ENCODE measurements at places on chromosomes 11 and 22.

DNA sequence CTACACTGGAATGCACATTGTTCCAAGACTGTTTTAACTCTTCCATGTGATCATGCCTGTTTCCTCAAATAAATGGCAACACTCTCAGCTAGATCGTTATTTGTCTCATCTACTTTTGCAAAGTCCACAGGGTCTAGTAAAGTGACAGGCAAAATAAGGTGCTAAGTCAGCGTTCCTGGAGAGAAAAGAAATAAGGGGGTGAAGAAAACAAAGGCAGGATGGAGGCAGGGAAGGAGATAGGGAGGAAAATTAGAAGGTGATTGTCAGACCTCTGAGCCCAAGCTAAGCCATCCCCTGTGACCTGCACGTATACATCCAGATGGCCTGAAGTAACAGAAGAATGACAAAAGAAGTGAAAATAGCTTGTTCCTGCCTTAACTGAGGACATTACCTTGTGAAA lies 132.1 kb downstream of the RAB38 start:
- DNase-seq: no peak

- peak; percentile 76 for DNase-seq
Measured at GRCh38 chr11:47616726-47617416, 22.7 kb upstream of the C1QTNF4 start.

DNA sequence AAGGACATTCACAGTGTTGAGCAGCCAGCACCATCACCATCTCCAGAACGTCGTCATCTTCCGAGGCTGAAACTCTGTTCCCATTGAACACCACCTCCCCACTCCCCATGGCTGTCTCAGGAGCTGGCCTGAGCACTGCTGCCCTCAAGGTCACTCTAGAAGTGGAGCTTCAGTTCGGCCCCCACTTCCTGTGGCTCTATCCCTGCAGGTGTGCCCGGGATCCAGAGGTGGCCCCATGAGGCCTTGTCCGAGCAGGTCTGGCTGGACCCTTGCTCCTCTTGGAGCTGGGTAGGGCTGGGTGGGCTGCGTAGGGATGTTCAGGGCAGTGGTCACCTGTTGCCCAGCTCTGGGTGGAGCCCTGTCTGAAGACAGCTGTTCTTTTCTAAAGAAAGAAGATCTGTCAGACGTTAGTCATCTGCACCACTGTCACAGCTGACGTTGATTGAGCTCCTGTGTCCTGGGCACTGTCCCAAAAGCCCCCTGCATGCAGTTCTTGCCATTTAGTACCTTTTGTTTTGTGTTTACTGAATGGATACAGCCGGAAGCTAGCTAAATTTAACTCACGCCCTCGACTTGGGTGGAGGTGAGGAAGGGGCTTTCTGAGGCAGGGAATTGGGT lies 75.5 kb upstream of the CLDN5 start:
- DNase-seq: peak; percentile 14

DNA sequence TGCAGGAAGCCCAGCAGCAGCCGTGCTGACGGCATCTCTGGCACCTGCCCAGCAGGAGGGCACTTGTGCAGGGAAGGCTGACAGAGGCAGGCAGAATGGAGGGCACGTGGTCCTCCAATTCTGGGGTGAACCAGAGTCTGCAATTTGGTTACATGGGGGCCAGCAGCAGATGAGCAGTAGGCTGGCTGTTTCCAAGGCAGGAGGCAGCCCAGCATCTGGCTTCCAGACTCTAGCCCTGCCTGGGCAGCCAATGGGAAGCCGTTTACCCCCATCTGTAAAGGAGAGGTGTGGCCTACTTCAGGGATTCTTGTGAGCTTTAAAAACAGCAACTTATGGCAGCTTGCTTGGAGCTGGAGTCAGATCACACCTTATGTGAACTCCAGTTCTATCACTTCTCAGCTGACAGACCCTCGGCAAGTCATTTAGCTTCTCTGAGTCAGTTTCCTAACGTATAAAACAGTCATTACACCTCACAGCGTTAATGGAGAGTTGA lies 27.9 kb upstream of the RASL10A start:
- no peak for DNase-seq

DNA sequence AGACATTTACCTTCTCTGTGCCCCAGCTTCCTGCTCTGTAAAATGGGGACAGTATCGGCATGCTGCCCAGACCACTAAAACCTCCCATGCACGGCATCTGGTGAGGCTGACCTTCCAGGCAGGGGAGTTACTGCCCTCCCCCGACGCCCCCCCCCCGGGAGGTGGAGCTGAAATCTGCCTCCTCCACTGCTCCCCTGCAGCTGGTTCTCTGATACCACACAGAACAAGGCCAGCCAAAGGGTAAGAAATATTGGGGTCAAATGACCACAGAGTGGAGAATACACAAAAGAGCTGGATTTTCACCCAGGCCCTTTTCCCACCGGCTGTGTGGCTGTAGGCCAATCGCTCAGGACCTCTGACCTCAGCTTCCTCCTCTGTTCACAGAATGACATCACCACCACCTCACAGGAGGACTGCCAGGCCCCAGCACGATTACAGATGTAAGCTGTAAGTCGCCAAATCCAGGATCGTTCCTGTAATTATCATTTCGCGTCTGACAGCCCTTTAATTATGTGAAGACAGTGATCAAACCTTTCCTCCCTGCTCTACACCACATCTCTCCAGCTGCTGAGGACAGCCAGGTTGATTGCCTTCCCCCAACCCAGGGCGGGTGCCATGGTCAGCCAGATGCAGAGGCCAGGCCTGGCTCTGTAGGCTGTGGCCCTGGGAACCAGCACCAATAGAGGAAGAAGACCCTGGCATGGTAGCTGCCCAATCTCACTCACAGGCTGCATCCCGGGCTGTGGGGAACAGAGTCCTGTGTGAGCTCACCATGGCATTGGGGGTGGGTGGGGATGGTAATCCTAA lies 35.7 kb upstream of the KLHL35 start:
- peak; percentile 45 for DNase-seq

DNA sequence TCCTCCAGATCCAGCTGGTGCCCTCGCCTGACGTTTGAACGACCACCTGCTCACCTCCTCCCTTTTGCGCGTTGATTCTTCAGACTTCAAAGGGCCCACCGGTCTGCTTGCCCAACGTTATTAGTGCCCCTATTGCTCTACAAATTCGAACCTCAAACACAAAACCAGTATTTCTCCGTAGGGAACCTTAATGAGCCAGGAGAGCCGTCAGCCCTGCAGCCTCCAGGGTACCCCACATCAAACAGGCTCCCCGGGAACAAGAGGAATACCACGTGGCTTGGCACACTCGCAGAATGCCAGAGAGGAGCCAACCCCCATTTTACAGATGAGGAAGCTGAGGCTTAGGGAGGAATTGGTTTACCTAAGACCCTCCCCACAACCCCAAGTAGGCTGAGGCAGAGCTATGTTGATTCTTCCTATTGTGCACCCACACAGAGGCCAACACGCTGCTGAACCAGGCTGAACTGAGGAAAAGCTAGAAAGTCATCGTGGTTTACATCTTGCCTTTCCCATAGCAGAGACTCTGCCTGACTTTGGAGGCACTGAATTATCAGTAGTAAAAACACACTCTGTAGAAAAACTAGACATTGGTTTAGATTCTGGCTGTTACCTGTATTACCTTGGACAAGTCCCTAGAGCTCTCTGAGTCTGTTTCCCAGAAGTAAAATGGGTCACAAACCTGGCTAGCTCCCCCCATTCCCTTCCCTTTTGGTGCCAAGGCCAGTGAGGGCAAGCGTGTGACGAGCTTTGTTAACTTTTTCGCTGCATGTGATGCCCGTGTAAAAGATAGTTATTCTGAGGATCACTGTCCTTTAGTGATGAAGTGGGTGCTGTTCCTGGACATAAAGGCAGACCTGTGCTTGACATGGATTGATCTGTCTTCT lies 764 bp downstream of the TKFC start:
- DNase-seq: no peak

DNA sequence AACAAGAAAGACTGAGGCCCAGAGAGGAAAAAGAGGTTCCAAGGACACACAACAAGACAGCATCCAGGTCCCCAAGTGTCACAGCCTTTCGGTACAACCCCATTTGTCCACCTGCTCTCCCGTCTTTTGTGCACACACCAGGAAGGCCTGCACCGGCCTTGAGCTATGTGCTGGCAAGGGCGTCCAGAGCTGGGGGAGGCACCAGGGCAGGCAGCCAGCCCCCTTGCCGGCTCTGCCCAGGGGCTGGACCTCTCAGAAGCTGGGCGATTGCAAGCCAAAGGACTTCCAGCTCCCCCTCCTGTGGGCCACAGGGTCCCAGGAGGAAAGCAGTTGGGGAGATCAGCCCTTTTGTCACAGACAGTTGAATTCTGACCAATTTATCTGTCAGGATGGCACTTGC lies 210.5 kb downstream of the MN1 start:
- DNase-seq: no peak

DNA sequence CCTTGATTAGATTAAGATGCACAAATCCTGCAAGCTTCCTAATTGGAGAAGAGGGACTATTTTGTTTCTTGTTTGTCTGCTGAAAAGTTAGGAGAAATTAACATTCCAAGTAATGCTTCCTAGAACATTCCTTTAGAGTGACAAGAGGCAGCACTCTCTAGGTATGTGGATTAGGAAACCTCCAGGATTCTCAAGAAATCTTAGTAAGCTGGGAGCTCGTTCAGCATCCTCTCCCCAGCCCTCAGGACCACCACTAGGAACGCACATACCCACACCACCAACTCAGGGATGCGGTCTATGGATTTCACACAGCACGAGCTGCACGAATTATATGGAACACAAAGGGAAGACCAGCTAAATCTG lies 52.9 kb downstream of the NCAPD3 start:
- no peak for DNase-seq

DNA sequence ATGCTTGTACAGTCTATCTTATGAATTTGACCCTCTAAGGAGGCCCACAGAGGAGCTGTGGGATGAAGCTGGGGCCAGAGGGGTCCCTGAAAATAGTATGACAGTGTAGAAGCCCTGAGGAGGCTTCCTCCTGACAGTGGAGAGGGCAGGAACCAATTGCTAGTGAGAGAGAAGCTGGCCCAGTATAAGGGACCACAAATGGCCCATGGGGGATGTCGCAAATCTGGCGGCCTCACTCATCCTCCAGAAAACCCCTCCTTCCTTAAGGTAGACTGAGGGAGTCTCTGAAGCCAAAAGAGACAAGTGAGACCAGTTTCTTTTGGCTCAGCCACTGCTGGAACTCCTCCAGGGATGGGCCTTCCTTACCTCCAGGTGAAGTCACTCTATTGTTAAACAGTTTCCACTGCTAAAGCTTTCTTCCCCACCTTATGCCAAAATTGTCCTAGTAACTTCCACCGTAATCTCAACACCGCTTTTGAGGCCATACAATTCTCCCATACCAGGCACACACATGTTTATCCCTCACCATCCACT lies 17.8 kb upstream of the CASTOR1 start:
- no peak for DNase-seq

DNA sequence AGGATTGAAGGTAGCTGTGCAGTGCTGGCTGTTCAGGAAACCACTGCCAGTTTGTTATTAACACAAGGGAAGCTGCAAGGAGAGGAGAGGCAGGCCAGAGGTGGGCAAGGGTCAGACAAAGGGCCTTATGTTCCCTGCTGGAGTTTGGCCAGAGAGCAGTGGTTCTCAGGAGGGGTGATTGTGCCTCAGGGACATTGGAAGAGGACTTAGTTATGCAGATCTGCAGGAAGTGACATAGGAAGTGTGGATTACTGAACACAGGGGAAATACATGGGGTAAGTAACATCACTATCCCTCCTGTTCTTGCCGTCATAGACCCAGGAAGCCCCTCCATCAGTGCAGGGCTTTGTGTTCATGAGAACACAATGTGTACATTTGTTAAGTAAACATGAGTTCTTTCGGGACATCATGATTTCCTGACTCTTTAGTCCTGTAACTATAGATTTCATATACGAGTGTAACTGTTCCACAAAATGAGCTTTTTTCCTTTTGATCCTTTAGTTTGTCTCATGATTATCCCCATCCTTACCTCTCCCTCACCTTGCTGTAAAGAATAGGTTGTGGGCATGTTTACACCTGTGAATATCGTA lies 5.9 kb downstream of the SRRD start:
- no peak for DNase-seq

GRCh38 chr11:56706486-56706885 lies 7.6 kb downstream of the OR9G1 start:
- DNase-seq: no peak

DNA sequence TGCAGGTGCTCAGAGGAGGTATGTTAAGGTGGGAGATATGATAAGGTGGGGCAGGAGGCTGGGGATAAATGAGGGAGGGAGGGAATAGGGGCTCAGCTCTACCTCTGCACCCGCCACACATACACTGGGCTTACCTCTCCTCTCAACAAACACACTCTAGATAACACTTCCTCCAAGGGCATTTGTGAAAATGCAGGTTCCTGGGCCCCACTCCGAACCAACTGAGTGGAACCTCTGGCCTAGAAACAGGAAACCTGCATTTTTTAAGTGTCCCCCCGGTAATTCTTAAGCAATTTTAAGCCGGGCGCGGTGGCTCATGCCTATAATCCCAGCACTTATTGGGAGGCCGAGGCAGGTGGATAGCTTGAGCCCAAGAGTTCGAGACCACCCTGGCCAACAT lies 46.5 kb upstream of the CD5 start:
- DNase-seq: no peak

GRCh38 chr11:68840661-68841653 lies 759 bp downstream of the CPT1A start:
- DNase-seq: no peak

DNA sequence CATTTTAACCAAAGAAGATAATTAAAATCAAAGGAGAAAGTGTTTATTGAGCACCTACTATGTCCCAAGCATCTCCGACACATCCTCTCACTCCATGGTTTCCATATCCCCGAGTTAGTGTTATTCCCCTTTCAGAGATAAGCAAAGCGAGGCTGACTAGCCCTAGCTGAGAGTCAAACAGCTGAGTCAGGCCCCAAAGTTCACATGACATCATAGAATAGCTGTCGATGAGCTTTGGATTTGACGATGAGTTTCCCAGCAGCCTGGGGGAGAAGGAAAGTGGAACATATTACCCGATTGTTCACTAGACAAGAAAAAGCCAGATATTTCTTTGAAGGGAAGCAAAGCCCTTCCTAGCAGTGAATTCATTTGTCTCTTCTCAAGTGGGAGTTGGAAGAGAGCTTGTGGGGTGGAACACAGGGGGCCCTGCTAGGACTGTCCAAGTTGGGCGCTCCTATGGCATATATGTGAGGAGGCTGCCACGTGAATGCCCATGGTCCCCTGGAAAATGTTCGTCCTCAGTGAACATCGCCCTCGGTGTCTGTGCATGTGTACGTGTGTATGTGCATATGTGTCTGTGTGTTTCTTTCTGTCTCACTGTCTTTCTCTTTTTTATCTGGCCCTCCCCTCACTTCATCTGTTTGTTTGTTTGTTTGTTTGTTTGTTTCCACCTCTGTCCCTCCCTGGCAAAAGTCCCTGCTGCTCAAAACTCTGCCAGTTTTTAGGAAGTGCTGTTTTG lies 493 bp upstream of the CYTH4 start:
- DNase-seq: no peak

DNA sequence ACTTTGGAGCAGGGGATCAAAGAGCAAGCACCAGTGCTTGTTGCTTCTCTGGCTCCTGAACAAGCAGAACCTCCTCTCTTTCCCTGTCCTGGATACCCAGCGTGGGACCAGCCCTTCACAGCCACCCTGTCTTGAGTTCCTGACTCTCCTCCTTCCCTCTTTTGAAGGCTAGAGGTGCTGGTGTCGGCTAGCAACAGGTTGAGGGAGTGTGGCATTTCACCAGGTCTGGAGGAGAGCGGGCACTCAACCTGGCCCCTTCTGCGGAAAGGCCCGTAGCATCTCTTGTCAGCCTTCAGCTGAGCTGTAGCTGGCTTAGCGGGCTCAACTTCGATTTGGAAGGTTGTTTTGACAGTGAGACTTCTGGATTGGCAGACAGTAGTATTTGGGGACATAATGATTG lies 26.6 kb downstream of the RCOR2 start:
- DNase-seq: no peak

- DNase-seq: no peak
Measured at GRCh38 chr22:46583571-46583970, 36.6 kb upstream of the GRAMD4 start.

- DNase-seq: no peak
Measured at GRCh38 chr22:47267513-47268282, 505.2 kb downstream of the TBC1D22A start.

All from muscle of arm (tissue), 14 donors.